ENCODE measurements at places on chromosomes 5 and 9.

DNA sequence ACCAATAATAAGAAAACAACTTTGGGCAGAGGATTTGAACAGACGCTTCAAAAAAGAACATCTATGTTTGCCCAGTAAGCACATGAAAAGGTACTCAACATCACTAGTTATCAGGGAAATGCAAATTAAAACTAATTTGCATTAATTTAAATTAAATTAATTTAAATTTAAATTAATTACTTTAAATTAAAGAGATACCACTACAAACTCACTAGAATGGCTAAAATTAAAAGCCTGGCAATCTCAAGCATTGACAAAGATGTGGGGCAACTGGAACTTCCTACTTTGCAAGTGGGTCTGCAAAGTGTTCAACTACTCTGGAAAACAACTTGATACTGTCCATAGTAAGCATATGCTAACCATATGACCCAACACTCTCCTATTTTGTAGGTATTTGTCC is 32.1 kb upstream of the ELL2 start:
- no peak for DNase-seq

DNA sequence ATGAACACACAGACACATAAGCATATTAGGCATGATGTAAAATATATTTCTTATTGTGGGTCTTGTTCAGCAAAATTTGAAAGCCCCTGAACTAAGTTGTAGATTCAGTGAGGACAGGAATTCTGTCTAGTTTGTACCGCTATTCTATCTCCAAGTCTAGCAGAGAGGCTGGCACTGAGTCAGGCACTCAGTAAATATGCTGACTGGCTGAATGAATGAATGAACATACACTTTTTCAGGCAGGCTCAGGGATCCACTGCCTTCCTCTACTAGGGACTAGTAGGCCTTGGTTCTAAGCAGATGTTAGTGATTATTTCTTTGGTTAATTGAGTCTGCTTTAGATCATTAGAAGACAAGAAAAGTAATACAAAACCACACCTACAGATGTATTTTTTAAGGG is 157.5 kb downstream of the ZSWIM6 start:
- no peak for DNase-seq

DNA sequence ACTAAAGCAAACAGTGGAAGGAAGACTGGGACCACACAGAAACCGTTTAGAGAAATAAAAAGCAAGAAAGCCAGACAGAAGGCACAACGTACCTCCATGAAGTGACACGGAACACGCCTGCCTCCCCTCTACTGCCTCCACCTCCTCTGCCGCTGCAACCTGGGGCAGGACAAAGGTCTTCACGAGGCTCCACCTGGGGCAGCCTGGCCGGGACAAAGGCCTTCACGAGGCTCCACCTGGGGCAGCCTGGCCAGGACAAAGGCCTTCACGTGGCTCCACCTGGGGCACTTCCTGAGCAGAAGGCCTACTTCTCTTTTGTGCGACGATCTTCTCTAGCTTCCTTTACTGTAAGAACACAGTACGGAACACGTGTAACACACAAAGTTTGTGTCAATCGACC is 11.7 kb downstream of the QSOX2 start:
- no peak for DNase-seq

DNA sequence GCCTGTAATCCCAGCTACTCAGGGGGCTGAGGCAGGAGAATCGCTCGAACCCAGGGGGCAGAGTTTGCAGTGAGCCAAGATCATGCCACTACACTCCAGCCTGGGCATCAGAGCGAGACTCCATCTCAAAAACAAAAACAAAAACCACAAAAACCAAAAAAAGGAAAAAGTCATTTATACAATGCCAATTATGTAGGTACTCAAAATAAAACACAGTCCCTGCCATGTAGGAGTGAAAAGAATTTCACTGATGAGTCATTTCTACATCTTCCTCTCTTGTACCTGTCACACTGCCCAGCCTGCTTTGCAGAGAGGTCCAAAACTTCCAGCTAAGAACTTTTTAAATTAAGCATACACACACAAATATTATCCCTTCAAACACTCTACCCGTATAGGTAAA is 215.8 kb downstream of the EPB41L4A start:
- no peak for DNase-seq

- no peak for DNase-seq
These were observed 16.5 kb downstream of the TPPP start for GRCh38 chr5:676699-677076.

DNA sequence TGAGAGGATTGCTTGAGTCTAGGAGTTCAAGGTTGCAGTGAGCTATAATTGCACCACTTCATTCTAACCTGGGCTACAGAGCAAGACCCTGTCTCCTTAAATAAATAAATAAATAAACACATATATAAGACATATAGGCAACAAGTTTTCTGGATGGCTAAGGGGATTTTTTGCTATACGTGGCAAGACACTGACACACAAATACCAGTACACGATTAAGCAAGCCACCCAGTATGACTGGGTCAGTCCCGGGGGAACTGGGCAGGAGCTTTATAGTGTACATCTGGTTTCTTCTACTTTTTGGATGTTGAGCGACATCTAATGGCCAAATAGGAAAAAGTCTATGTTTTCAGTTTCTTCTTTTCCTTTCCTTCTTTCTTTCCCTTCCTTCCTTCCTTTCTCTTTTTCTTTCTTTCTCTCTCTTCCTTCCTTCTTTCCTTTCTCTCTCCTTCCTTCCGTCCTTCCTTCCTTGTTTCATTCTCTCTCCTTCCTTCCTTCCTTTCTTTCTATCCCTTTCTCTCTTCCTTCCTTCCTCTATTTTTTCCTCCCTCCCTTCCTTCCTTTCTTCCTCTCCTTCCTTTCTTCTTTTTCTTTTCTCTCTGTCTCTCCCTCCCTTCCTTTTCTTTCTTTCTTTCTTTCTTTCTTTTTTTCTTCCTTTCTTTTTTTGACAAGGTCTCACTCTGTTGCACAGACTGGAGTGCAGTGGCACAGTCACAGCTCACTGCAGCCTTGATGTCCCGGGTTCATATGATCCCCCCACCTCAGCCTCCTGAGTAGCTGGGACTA is 47.0 kb upstream of the PLIN2 start:
- DNase-seq, result no peak

- no peak for DNase-seq
These were observed 122.0 kb downstream of the DAB2IP start for GRCh38 chr9:121773286-121773953.

GRCh38 chr9:99178912-99179872 is 42.5 kb downstream of the ALG2 start:
- no peak for DNase-seq

GRCh38 chr9:129746092-129746777 is 6.6 kb downstream of the PTGES start:
- no peak for DNase-seq

DNA sequence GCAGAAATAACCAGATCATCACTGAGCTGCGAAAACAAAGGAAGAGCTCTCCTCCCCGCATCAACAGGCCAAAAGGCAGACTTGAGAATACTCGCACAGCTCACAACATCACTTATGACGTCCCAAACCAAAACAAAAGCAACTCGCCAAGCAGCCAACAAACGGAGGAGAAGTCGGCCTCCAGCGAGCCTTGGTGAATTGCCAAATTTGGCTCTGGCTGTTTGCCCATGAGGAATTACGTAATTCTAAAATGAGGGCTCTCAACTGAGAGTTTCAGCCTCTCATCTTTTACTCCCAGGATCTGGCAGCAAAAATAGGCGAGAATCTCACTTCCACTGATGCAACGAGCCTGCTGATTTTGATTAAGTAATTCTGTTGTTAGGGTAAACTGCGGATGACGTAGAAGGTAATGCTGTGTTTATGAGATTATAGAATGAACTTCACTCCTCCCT is 51.7 kb upstream of the SEMA6A start:
- DNase-seq, result no peak

DNA sequence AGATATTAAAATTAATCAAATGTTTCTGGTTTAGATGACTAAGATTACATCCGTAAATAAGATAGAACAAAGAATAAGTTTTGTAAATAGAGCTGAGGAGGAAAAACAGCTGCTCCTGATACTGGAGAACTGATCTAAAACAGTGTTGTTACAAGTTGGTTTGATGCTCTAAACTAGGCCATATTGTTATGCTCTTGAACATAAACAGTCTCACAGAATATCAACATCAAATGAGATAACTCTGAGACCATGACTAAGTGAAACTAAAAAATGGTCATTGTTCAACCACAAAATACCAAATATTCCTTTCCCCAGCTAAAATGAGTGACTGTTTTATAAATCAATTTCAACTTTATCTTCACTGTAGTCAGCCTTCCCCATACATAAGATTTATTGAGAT is 16.5 kb upstream of the SRFBP1 start:
- DNase-seq, result no peak

DNA sequence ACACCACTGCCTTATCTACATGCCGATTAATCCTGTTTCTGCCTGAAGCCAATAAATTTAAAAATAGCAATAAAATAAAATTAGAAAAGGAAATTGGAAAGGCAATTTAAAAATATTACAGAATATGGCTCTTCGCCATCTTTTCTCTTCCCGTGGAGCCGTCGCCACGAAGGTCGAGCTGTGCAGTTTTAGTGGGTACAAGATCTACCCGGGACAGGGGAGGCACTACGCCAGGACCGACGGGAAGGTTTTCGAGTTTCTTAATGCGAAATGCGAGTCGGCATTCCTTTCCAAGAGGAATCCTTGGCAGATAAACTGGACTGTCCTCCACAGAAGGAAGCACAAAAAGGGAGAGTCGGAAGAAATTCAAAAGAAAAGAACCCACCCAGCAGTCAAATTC is 41.7 kb upstream of the SMC5 start:
- no peak for DNase-seq

GRCh38 chr9:136567651-136568287 is 21.9 kb upstream of the NOTCH1 start:
- DNase-seq, result no peak

DNA sequence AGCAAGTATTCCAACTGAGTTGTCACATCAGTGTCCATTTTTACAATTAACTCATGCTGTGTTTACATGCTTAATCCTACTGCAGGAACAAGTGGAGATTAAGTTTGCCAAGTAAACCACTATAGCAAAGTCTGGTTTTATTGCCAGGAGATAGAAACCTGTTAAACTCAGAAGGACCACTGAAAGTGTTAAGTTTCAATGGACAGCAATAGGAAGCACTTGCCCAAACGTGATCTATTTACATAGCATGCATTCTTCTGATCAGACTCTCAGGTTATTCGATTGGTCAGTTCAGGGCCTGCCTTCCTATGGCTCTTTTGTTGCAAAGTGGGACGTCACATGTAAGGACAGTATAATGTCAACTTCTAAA is 28.0 kb upstream of the IFNK start:
- no peak for DNase-seq

- no peak for DNase-seq
These were observed at the start of gene DIPK1B for GRCh38 chr9:136711751-136712689. TSS of gene DIPK1B (plus strand) at chr9:136712572. CDS start at chr9:136712666, 94 bp downstream.

DNA sequence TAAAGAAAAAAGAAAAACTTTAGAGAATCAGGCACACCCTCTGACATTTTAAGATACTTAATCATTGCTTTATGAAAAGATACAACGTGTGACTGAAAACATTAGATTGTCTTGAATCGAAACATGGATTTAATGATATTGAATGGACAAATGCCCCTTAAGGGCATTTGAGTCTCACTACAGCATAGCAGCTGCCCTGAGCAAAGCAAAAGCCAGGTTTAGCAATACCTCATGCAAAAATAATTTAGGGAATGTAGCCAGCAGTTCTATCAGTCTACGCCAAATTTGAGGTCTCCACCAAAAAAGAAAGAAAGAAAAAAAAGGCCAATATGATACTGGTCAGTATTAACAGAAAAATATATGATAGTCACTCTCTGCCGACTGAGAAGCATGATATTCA is 56.6 kb upstream of the LMNB1 start:
- DNase-seq, result no peak

GRCh38 chr5:148427370-148428042 is 43.7 kb downstream of the FBXO38 start:
- no peak for DNase-seq

- no peak for DNase-seq
These were observed 193.3 kb downstream of the NTRK2 start for GRCh38 chr9:84862810-84863287.

- no peak for DNase-seq
These were observed 596.6 kb upstream of the ZNF608 start for GRCh38 chr5:125343015-125343414.

GRCh38 chr9:5665059-5665458 is 36.2 kb downstream of the RIC1 start:
- DNase-seq, result no peak

DNA sequence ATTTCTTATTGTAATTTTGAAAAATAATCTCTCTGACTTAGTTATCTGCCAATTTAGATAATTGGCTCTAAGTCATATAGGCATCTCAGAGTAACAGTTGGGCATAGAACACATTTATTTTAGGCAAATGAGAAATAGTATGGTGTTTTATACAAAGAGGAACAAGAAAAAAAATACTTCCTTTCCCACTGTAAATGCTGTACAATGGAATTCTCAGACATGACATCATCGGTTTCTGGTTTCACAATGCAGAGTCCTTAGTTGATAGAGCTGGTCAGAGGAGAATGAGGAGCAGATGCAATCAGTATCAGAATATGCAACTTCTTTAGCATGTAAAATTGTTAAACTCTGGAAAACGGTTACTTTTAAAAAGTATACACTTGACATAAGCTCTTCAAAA is 49.4 kb downstream of the PLK2 start:
- DNase-seq, result no peak

DNA sequence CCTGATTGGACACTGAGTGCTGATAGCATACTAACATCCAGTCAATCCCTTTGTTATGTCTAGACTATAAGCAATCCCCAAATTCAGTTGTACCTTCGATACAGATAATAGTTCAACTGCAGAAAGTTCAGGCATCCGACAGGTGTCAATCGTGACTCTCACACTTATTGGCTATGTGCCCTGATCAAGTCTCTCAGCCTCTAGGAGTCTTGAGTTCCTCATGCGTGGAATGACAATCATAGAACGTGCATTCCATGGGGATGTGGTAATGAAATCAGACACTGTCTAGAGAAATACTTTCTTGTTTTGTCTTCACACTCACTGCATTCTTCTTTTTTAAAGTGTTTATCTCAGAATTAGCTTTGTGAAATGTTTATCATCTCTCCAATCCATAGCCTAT is 4.8 kb downstream of the ANKRD34B start:
- no peak for DNase-seq

- no peak for DNase-seq
These were observed 32.9 kb downstream of the NDST1 start for GRCh38 chr5:150540615-150541396.

- DNase-seq, result no peak
These were observed 164.8 kb upstream of the WWC1 start for GRCh38 chr5:168126606-168127005.

- no peak for DNase-seq
These were observed 391.4 kb downstream of the ELAVL2 start for GRCh38 chr9:23434654-23435053.

GRCh38 chr9:83061990-83062650 is 822 bp downstream of the RASEF start:
- no peak for DNase-seq

- no peak for DNase-seq
These were observed 76.0 kb upstream of the FSTL4 start for GRCh38 chr5:133688391-133688790.

Data from esophagus squamous epithelium (tissue), 5 donors.